ENCODE measurements at places on chromosomes 6 and 20.

- no peak for DNase-seq
These were observed 509.9 kb upstream of the ID4 start for GRCh38 chr6:19327241-19327640.

DNA sequence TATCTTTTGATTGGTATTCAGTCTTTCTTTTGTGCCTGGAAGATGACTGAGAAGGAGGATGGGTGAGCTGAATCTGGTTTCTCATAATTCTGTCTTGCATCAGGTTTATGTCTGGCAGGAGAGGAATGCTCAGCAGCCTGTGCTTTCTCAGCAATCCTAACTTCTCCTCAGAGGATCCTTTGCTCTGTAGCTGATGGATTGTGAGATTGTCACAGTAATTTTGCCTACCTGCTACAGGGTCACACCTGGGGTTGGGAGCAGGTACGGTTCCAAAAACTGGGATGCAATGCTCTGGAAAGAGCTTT, 2.1 kb upstream of the HS3ST5 start:
- no peak for DNase-seq

GRCh38 chr6:26272171-26272637, 92.8 kb upstream of the BTN3A2 start:
- DNase-seq: peak; percentile 37

DNA sequence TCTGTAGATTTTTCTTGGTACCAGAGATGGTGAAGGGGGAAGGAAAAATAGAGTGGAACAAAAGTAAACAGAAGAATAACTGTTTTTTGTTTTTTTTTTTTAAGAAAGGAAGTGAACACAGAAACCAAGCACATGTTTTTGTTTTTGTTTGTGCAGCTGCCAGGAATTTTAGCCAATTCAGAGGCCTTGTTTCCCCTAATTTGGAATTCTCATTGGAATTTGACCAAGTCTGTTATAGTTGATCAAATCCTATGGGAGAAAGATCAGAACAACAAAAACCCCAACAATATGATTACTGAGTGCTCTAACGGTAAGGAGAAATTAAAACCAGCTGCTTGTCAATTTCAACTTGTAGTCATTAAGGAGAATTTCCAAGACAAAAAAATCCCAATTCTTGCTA, 18.2 kb upstream of the IL22RA2 start:
- no peak for DNase-seq

DNA sequence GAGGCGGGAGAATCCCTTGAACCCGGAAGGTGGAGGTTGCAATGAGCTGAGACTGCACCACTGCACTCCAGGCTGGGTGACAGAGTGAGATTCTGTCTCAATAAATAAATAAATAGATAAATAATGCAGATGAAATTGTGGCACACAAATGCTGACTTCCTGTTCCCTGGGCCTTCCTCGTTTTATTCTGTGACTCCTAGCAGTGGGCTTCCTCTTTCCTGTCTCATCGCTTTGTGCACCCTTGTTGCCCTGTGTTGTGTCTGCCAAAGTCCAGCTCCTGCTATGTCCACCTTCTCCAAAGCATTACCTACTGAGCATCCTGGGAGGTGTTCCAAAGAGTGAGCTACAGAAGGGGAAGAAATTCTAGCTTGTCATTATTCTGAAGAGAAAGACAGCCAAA, 100.2 kb upstream of the TIAM2 start:
- DNase-seq: no peak

- no peak for DNase-seq
These were observed 53.6 kb upstream of the LRRC1 start for GRCh38 chr6:53741034-53741823.

DNA sequence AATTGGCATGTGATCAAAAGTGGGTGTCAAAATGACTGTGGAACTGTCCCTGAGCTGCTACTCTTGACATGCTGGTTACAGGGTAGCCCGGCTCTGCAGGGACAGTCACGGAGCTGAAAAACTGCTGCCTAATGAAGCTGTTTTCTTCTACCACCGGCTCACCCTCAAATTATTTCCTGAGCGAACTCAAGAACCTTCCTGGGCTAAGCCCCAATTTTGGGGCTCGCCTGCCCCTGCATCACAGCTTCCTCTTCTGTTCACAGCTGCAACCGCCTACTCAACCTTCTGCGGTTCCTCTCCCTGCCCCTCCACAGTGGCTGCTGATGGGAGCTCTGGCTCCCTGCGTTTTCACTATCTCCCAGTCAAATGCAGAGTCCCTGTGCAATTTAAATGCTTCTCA, 110.8 kb upstream of the MLN start:
- no peak for DNase-seq

- no peak for DNase-seq
These were observed 17.4 kb downstream of the PHF3 start for GRCh38 chr6:63652980-63653379.

DNA sequence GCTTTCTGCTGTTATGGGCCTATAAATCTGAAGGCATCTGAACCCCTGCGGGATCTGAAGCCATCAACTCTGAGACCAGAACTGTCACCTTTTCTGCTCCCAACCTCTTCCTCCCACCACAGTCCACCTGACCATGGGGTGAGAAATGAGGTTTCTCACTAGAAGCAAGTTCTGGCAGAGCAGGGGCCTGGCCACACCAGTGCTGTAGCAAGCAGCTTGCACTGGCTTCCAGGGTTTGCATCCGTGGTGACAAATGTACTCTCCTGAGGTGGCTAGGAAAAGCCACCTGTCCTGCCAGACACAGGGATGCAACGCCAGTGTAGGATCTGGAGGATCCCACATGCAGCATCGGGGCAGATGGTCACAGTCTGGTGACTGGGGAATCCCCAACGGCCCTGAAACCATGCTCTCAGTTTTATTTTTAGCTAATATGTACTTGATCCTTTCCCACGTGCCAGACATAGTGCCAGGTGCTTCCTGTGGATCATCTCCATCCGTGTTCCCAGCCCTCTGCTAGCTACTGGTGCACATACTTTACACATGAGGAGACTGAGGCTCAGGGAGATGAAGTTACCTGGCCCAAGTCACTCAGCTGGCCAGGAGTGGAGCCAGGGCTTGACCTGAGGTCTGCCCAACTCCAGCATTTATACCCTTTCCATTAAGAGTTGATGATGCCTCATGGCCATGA, 122.1 kb upstream of the SPACA1 start:
- no peak for DNase-seq

- DNase-seq: no peak
These were observed 134.2 kb upstream of the BMP5 start for GRCh38 chr6:56009636-56010035.

- DNase-seq: no peak
These were observed 12.4 kb upstream of the GTSF1L start for GRCh38 chr20:43739148-43739749.

- DNase-seq: no peak
These were observed 10.8 kb downstream of the GATA5 start for GRCh38 chr20:62464990-62465389.

GRCh38 chr20:44160133-44160532, 26.9 kb downstream of the JPH2 start:
- no peak for DNase-seq

DNA sequence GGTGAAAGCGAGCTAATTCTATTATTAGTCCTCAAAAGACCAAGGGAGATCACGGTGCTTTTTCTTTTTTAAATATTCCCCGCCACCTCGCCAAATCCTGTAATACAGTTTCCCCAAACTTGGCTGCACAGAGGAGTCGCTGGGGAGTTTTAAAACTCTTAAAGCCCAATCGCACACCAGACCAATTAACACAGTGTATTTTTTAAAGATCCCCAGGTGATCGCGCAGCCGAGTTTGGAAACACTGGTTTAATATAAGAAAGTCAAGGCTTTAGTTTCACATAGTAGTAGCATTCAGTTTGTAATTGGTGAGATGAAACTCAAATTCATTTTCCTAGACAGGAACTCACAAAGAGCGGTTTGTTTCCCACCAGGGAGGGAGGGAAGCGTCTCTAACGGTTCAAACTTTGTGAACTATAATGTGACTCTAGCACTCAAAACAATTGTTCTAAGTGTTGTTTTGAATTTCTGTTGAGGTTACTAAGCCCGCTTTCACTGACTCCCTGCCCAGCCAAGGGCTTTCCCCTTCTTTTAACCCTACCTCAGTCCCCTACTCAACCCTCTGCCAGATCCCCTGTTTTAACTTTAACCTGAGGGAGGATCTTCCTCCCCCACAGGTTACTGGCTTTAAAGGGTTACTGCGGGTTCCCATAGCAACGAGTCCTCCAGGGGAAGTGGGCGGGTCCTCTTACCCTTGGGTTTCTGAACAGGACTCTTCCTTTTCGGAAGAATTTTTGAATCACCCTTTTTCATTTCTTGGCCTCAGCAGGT, 25.7 kb upstream of the BTBD3 start:
- no peak for DNase-seq

DNA sequence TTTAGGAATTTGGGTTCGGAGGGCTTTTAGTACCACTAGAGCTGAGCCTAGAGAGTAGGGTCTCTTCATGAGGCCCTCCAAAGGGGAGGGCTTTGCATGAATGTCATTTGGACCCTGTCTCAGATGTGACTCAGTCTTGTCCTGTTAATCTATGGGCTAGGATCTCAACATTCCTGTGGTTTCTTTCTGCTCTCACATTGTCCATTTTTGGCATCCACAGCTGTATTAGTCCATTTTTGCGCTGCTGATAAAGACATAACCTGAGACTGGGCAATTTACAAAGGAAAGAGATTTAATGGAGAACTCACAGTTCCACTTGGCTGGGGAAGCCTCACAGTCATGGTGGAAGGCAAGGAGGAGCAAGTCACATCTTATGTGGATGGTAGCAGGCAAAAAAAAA, 61.0 kb downstream of the CRYBG1 start:
- no peak for DNase-seq

DNA sequence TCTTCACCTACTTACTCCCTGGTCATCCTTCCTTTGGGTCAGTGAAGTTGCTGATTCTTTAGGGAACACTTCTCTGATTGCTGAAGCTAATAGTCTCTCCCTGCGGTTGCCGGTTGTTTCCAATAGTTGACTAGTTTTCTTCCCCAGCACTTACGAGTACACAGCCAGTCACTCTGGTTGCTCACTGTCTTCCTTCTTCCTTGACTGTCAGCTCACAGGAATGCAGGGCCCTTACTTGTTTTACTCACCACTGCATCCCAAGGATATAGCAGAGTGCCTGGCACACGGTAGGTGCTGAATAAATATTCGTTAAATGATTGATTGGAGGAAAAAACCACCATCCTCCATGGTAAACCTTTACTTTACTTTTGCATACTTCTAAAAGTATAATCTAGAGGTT, 345.0 kb downstream of the QKI start:
- DNase-seq: no peak

- DNase-seq: no peak
These were observed 269.1 kb downstream of the CD83 start for GRCh38 chr6:14386668-14387067.

GRCh38 chr6:34030831-34031624, 114.9 kb downstream of the GRM4 start:
- no peak for DNase-seq

DNA sequence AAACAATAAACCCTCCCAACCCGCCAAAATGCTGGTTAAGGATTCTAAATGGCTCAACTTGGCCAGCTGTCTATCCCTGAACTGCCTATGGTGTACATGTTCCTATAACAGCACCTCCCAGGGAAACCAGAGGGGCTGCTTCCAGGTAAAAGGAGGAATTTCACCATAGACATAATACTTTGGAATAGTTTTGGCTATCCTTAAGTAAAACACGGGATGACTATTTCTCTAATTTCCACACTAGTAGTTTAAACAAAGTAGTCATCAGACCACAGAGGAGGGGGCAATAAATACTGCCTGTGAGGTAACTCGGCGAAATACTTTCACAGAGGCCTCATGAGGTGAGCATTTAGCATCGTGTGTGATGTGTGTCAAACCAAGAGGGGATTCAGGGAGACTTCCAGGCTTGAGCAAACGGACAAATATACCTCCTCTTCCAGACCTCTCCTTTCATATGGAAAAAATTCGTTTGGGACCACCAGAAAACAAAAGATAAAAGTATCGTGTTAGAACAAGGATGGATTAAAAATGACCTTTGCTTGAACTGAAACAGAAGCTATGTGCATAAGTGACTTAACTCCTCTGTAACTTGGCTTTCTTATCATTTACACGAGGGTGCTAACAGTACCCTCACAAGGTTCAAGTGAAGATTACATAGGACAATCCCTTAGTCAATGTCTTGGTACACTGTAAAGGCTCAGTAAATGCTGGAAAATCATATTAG, 1.0 kb upstream of the XRN2 start:
- DNase-seq: no peak

- DNase-seq: no peak
These were observed 106.4 kb downstream of the SOD2 start for GRCh38 chr6:159586684-159587083.

- no peak for DNase-seq
These were observed 108.1 kb downstream of the PREX1 start for GRCh38 chr20:48719598-48720255.

- DNase-seq: no peak
These were observed 800 bp upstream of the GRIK2 start for GRCh38 chr6:101392586-101393230.

DNA sequence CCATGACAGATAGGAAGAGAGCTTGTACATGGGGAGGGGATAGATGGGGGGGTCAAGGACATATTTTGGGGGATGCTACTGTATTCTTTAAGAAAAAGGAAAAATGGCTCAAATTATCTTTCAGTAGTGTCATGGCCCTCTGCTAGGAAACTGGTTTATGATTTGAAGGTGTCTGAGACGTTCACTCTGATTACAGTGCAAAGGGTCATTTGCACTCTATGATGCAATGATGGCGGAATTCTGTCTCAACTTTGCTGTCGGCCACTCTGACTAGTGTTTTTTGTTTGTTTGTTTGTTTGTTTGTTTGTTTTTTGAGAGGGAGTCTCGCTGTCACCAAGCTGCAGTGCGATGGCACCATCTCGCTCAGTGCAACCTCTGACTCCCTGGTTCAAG, 180.0 kb downstream of the SOX4 start:
- no peak for DNase-seq

DNA sequence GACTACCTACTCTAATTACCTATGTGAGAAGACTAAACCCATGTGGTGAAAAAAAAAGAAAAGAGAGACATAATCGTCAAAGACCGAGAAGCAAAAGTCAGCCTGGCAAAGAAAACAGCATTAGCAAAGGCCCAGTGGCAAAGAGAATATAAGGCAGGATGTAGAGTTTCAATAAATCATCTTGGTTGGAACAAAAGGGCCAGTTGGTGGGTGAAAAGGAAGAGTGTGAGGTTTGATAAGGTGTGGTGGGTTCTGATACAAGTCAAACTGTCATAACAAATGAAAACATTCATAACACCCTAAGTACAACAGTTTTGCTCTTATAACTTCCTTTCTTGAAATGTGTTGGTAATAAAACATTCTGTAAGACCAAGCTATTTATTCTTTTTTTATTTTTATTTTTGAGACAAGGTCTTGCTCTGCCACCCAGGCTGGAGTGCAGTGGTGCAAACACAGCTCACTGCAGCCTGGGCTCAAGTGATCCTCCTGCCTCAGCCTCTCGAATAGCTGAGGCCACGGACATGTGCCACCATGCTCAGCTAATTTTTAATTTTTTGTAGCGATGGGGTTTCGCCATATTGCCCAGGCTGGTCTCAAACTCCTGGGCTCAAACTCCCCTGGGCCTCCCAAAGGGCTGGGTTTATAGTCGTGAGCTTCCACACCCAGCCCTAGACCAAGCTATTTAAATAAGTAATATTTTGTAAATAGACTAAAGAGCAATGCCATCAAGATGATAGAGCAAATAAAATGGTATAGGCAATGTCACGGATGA, 18.9 kb upstream of the GTF3C6 start:
- DNase-seq: no peak
